ENCODE measurements at places on chromosomes 12 and 14. TPM values are rescaled to one million over a fixed set of nuclear protein-coding genes. Genes with fewer than 3 reads are reported as not detected.

Gene SRRM4
- not detected for total RNA-seq

GRCh38 chr12:67025543-67026114 lies 243.5 kb upstream of the CAND1 start:
- no peaks in the 10 kb centered on the region for H3K36me3 ChIP-seq
- no peaks in the 10 kb centered on the region for H3K4me1 ChIP-seq
- peak; percentile 32 for DNase-seq
- no peak overlapping the region for H3K4me3 ChIP-seq

DNA sequence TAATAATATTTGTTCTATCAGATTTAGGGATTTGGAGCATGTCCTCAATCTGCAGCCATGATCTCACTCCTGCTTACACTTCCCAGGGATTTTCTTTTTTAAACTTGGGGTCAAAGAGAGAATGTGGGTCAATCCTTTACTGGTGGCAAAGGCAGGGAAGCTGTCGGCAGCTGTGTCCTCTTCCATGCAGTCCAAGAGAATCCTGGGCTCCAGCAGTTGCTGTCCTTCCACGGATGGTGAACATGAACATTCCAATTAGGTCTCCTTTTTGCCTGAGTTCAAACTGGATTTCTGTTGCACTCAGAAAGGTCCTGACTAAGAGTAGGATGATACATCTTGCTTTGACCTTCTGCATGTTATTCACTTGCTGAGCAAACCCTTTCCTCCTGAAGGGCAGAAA lies 73.9 kb downstream of the ARL6IP4 start:
- H3K4me1 ChIP-seq = no peaks in the 10 kb centered on the region
- H3K27me3 ChIP-seq = no peaks in the 10 kb centered on the region
- H3K4me3 ChIP-seq = no peak overlapping the region

GRCh38 chr12:63898764-63899337 lies 54.4 kb downstream of the SRGAP1 start:
- DNase-seq = no peak
- H3K27ac ChIP-seq = no peak overlapping the region
- no peaks in the 10 kb centered on the region for H3K27me3 ChIP-seq
- H3K36me3 ChIP-seq = no peaks in the 10 kb centered on the region
- no peak overlapping the region for H3K4me3 ChIP-seq

- H3K36me3 ChIP-seq = peaks cover 87% of the 10 kb centered on the region
- no peaks in the 10 kb centered on the region for H3K27me3 ChIP-seq
- no peak for DNase-seq
- H3K4me1 ChIP-seq = no peaks in the 10 kb centered on the region
- no peak overlapping the region for H3K27ac ChIP-seq
Measured at GRCh38 chr14:73105050-73105449, 31.3 kb upstream of the PSEN1 start.

DNA sequence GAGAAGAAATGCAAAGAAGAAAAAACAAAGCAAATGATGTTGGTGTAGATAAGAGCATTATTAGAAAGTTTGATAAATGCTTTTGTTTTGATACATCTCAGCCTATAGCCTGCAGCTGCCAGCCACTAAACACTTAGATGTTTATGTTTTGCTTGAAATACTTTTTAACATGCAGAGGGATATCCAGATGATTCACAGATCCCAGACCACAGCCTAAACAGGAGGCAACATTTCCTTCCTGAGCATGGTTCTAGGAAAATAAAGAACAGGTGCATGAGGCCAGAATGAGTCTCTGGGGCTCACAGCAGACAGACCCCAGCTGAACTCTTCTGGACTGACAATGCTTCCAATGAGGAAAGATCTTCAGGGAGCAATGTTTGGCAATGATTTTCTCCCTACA lies 103.7 kb upstream of the EEA1 start:
- no peaks in the 10 kb centered on the region for H3K36me3 ChIP-seq
- DNase-seq = no peak
- H3K27me3 ChIP-seq = peaks cover 2% of the 10 kb centered on the region
- H3K4me1 ChIP-seq = no peaks in the 10 kb centered on the region

Gene MSI1
- not detected for total RNA-seq

- no peak overlapping the region for H3K4me3 ChIP-seq
- peaks cover 14% of the 10 kb centered on the region for H3K36me3 ChIP-seq
- H3K27ac ChIP-seq = no peak overlapping the region
- DNase-seq = peak; percentile 26
Measured at GRCh38 chr12:12376646-12377448, 20.0 kb downstream of the BORCS5 start.

Gene SIX4
- total RNA-seq = 0.22 TPM

GRCh38 chr12:119399301-119399700 lies 64.8 kb downstream of the CCDC60 start:
- DNase-seq = no peak
- no peak overlapping the region for H3K27ac ChIP-seq
- no peaks in the 10 kb centered on the region for H3K4me1 ChIP-seq
- no peaks in the 10 kb centered on the region for H3K27me3 ChIP-seq
- H3K36me3 ChIP-seq = no peaks in the 10 kb centered on the region
- H3K4me3 ChIP-seq = no peak overlapping the region

Gene RNASE13
- not detected for total RNA-seq

GRCh38 chr12:5391653-5392052 lies 40.3 kb upstream of the NTF3 start:
- DNase-seq = no peak
- H3K36me3 ChIP-seq = no peaks in the 10 kb centered on the region
- peaks cover 2% of the 10 kb centered on the region for H3K27me3 ChIP-seq
- H3K4me3 ChIP-seq = no peak overlapping the region

DNA sequence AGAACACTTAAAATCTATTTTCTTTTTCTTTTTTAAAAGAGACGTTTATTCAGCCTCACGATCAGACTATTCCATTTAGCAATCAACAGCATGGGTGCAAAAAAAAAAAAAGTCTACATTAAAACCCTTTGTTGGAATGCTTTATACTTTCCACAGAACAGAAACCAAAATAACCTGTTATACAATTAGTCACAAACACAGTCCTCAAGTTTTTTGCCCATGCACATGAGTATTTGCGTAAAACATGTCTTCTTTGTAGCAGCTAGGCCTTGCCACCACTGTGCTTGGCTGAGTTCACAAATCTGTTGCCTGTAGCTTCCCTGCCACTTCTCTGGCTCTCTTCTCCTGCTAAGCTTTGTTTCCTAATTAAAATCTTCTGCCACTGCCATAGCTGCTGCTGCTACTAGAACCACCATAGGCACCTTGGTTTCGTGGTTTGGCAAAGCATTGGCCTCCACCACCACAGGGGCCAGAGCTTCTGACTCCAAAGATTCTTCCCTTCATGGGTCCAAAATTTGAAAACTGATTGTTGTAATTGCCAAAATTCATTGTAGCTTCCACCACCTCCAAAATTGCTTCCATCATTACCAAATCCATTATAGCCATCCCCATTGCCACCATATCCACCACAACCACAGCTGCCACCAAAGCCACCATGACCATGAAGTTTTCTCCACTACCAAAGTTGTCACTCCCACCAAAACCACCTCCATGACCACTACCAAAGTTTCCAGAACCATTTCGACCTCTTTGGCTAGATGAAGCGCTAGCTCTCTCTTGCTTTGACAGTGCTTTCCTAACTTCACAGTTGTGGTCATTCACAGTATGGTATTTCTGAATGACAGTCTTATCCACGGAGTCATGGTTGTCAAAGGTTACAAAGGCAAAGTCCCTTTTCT lies 38.1 kb downstream of the KLRG1 start:
- no peaks in the 10 kb centered on the region for H3K27me3 ChIP-seq
- no peak overlapping the region for H3K4me3 ChIP-seq
- peak overlapping the region; percentile 95 for H3K27ac ChIP-seq

DNA sequence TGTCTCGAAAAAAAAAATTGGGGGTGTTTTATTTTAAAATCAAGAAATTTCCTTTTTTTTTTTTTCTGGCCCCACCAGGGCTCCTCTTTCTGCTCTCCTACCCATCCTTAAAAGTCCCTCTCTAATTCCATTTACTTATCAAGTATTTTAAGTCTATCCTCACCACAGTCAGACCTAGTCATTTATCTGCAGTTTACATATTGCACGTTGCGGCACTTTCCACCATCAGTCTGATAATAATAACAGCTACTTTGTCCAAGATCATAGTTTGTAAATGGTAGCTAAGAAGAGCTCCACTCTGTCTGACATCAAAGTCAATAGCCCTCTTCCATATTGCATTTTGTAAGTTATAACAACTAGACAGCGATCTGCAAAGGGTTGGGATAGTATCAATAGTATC lies 23.6 kb upstream of the CAND1 start:
- no peaks in the 10 kb centered on the region for H3K4me1 ChIP-seq
- DNase-seq = no peak
- no peak overlapping the region for H3K4me3 ChIP-seq
- H3K27me3 ChIP-seq = no peaks in the 10 kb centered on the region
- H3K36me3 ChIP-seq = no peaks in the 10 kb centered on the region

GRCh38 chr14:51401272-51401671 lies 161.2 kb downstream of the TMX1 start:
- H3K36me3 ChIP-seq = no peaks in the 10 kb centered on the region
- peaks cover 5% of the 10 kb centered on the region for H3K27me3 ChIP-seq
- H3K4me3 ChIP-seq = no peak overlapping the region
- no peak overlapping the region for H3K27ac ChIP-seq
- DNase-seq = no peak
- H3K4me1 ChIP-seq = no peaks in the 10 kb centered on the region

Gene PPM1H
- total RNA-seq = 0.82 TPM

Measured in T-cell (primary cell).